ENCODE measurements at places on chromosomes 4 and X.

- no peak for DNase-seq
Observed at GRCh38 chr4:173333658-173334084, 487 bp downstream of the HMGB2 start.

GRCh38 chr4:147761218-147761883 is 29.5 kb downstream of the ARHGAP10 start:
- no peak for DNase-seq

GRCh38 chr4:164790249-164790648 is 36.3 kb downstream of the SMIM31 start:
- no peak for DNase-seq

GRCh38 chr4:185881430-185881829 is 69.4 kb upstream of the SORBS2 start:
- DNase-seq, result no peak

GRCh38 chr4:172497321-172497720 is 671.3 kb upstream of the GALNT7 start:
- DNase-seq, result no peak

GRCh38 chr4:8262637-8263322 is 6.8 kb upstream of the HTRA3 start:
- DNase-seq, result no peak

GRCh38 chr4:25377572-25378436 is 741 bp downstream of the ANAPC4 start:
- no peak for DNase-seq

DNA sequence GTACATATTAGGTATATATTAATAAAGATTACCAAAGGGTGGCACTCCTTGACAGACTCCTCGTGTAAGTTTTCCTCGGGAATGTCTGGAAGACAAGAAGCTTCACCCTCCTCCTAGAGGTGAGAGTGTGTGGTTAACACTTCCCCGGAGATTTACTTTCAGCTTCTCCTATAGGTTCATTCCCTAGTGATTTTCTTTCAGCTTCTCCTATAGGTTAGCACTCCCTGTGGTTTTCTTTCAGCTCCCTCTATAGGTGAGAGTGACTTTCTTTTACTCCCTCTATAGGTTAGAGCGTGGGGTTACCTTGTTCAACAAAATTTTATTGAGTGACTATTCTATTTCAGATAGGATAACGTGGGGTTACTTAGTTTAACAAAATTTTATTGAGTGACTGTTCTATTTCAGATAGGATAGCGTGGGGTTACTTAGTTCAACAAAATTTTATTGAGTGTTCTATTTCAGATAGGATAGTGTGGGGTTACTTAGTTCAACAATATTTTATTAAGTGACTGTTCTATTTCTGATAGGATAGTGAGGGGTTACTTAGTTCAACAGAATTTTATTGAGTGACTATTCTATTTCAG is 106.0 kb upstream of the PLAC1 start:
- DNase-seq, result peak; percentile 9

DNA sequence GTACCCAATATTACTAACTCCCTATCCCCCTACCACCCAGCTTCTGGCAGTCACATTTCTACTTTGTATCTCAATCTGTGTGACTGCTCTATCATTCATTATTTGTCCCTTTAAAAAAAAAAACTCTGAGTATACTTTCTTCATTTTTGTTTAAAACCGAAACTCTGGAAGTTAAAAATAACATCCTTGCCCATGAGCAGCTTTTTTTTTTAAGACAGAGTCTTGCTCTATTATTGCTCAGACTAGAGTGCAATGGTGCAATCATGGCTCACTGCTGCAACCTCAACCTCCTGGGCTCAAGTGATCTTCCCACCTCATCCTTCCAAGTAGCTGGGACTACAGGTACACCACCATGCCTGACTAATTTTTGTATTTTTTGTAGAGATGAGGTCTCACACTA is 15.8 kb downstream of the UBE2K start:
- DNase-seq, result no peak

DNA sequence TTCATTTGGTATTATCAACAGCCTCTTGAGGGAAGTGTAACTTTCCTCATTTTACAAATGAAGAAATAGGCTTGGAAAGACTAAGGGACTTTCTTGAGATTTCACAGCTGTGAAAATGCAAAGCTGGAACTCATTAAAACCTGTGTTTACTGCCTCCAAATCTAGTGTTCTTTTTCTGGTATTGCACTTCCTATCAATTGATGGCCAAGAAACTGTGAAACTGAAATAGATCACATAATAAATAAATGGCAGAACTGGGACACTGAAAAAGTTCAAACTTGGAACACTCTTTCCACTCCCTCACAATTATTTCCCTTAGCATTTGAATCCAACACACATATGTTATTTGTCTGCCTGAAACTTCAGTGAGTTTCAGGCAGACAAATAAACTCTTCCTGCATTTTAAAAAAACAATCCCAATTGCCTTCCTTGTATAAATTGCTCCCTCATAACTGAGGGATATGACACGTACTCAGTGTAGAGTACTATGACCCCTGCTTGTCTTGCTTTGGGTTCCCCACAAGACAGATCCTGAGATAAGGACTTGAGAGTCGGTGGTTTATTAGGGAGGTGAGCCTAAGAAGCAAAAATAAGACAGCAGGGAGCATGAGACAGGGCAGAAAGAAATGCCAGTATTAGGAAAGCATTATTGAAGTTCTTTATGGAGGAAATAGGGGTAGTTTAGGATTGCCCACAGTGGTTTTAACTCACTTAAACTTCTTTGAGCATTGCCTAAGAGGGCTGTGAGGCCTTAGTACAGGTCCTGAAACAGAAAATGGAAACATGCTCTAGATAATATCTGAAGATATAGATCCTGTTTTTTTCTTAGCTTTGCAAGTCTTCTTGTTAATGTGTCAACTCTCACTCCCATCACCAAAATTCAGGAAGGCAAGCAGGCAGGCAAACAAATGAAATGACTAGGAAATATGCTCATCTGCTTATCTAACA is 33.9 kb downstream of the RTL3 start:
- DNase-seq, result no peak

GRCh38 chrX:110026099-110026844 is 23.4 kb downstream of the TMEM164 start:
- DNase-seq, result no peak

DNA sequence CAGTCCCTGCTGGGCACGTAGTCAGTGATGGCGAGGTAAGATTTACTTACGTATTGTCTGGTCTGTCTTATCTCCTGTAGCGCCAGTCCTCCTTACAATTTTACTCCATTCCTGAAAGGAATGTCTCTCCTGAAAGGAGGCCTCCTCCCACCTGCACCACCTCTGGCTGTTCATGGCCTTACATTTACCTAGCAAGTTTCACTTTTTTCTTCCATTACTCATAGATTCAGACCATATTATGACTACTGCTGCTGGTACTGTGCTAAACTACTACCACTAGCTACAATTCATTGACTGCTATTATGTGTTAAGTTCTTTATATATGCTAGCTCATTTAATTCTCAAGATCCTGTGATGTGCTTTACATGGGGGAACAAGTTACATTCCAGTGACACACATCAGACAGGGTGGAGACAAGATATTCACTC is 189.9 kb downstream of the BMPR1B start:
- no peak for DNase-seq

GRCh38 chrX:10926404-10926803 is 184.7 kb upstream of the HCCS start:
- DNase-seq, result no peak

DNA sequence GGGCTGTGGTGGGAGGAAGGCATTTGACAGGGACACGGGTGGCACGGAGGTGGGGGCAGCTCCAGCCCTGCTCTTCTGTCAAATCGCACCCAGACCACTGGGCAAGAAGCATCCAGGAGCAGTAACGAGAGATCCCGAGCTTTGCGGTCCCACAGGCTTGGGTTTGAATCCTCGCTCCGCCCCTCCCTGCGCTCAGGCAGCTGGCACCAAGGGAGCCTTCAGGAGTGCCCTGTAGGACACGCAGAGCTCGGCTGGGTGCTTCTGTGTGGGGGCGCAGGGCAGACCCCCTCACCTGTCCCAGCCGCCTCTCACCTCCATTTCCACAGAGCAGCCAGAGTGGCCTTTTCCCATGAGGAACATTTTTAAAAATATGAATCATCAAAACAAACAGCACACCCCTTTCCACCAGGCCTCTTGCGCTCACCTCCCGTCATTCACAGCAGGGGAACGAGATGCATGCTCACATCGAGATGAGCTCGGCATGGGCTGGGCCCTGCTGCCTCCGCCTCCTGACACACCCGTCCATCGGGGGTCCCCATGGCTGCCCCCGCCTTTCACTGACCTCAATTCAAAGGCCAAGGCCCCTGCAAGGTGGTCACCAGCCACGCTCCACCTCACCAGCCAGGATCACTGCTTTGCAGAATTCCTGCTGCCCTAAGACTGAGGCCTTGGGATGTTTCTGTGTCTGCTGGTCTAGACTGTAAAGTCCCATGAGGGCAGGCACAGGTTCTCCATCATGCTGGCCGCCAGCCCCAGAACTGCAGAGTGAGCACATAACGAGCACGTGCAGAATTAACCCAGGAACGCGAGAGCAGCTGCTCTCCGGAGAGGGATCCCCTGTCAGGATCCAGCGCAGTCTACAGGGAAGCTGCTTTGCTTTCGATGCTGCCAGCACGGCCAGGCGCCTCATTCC is 52.7 kb downstream of the ACOX3 start:
- DNase-seq, result no peak

GRCh38 chr4:149645790-149646189 is 169.9 kb downstream of the IQCM start:
- DNase-seq, result no peak

- no peak for DNase-seq
Observed at GRCh38 chr4:89069481-89069880, 12.5 kb upstream of the FAM13A start.

- no peak for DNase-seq
Observed at GRCh38 chr4:189822326-189822725, 118.3 kb upstream of the FRG1 start.

DNA sequence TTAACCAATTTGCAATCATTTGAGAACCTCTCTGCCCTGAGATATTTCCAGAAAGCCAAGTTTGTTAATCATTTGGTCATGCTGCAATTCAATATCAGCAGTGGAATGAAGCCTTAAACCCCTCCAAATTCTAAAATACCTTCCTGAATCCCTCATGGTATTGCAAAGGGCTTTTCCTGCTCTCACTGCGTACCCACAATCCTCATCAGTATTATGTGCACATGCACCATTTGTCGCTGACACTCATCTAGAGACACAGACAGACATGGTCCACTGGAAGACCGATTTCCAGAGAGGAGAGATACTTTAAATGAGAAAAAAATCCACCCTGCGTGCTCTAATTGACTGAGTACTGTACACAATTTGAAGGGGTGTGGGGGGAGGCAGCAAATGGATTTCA is 104.4 kb downstream of the GPC3 start:
- DNase-seq, result no peak

- no peak for DNase-seq
Observed at GRCh38 chr4:149247164-149247563, 568.5 kb downstream of the IQCM start.

- no peak for DNase-seq
Observed at GRCh38 chrX:110218591-110218990, 99.3 kb downstream of the AMMECR1 start.

All from NCI-H510A treated with DMSO at 0.1 percent for 48 hours (cell line).